ENCODE measurements at places on chromosomes 4 and X.

DNA sequence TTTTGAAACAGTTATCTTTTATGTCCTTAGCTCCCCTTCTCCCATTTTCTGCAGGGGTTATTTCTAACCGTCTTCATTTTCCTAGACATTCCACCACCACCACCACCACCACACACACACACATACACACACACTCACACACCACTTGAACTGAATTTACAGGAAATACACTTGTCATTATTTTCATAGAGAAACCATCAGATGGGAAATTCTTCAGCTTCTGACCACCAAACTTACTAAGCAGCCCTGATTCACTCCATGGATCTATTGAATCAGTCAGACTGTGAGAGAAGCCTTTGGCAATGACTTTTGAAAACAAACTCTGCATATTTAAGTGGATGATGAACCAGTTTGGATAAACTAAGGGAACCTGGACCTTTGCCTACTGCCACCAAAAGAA lies 210.1 kb upstream of the NHS start:
- no peak for DNase-seq
- H3K4me3 ChIP-seq = no peak overlapping the region
- no peaks in the 10 kb centered on the region for H3K4me1 ChIP-seq
- no peaks in the 10 kb centered on the region for H3K36me3 ChIP-seq

DNA sequence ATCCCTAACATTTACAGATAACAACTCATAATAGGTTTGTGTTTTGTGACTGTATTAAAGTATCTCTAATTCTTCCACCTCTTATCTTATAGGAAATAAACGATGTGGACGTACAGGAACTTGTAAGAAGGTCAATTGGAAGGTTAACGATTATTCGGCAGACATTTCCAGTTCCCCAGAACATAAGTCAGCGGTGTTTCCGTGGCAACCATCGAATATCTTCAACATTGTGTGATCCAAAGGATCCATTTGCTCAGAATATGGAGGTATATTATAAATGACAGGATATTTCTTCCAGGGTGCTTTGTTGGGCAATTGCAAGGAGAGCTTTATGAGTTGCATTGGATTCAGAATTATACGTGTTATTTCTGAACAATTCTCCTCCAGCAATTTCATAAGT lies 611.9 kb upstream of the ATOH1 start:
- DNase-seq = no peak
- no peaks in the 10 kb centered on the region for H3K27me3 ChIP-seq
- H3K4me1 ChIP-seq = no peaks in the 10 kb centered on the region
- H3K27ac ChIP-seq = no peak overlapping the region

DNA sequence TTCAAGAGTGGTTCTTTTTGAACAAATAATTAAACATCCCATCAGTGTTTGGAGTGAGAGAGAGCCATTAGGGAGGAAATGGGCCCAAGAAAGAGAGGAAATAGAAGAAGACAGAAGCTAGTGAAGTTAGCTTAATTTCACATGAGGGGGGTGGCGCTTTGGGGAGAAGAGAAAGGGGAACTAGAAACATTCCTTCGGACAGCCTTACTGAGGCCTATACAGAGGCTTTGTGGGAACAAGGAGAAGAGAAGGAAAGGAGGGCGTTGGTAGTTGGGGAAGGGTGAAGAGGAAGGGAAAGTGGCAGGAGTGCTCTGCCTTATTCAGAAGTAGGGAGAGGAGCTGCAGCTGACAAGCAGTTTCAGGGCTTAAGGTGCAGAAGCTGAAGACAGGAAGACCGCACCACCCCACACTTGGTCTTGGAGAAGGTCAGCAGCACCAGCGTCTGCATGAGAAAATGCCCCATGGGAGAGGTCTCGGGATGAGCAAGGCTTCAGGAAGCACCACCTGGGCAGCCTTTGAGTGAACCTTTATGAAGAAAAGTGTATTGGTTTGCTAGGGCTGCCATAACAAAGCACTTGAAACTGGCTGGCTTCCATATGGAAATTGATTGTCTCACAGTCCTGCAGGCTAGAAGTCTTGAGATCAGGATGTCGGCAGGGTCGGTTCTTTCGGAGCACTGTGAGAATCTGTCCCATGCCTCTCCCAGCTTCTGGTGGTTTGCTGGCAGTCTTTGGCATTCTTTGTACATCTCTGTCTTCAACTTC lies 85.1 kb downstream of the KIT start:
- no peaks in the 10 kb centered on the region for H3K27me3 ChIP-seq
- no peak for DNase-seq
- no peak overlapping the region for H3K27ac ChIP-seq
- no peaks in the 10 kb centered on the region for H3K36me3 ChIP-seq

GRCh38 chr4:77342170-77342810 lies 185.3 kb downstream of the CCNG2 start:
- H3K4me3 ChIP-seq = no peak overlapping the region
- H3K36me3 ChIP-seq = no peaks in the 10 kb centered on the region
- H3K4me1 ChIP-seq = peaks cover 6% of the 10 kb centered on the region
- no peak for DNase-seq
- no peaks in the 10 kb centered on the region for H3K27me3 ChIP-seq
- no peak overlapping the region for H3K27ac ChIP-seq

- H3K4me3 ChIP-seq = no peak overlapping the region
- H3K4me1 ChIP-seq = no peaks in the 10 kb centered on the region
- no peaks in the 10 kb centered on the region for H3K36me3 ChIP-seq
Observed at GRCh38 chr4:176186671-176187395, 8.6 kb downstream of the SPATA4 start.

- no peak overlapping the region for H3K4me3 ChIP-seq
- peak; percentile 41 for DNase-seq
- no peaks in the 10 kb centered on the region for H3K36me3 ChIP-seq
- H3K4me1 ChIP-seq = no peaks in the 10 kb centered on the region
- H3K27ac ChIP-seq = no peak overlapping the region
Observed at GRCh38 chr4:142875117-142875516, 29.0 kb upstream of the INPP4B start.

GRCh38 chrX:110001740-110002299 lies 1.1 kb upstream of the TMEM164 start:
- peak overlapping the region; percentile 77 for H3K4me3 ChIP-seq
- H3K27ac ChIP-seq = peak overlapping the region; percentile 42
- no peak for DNase-seq
- H3K27me3 ChIP-seq = no peaks in the 10 kb centered on the region
- no peaks in the 10 kb centered on the region for H3K36me3 ChIP-seq

GRCh38 chrX:38656350-38656915 lies 95.1 kb downstream of the TSPAN7 start:
- DNase-seq = no peak
- no peaks in the 10 kb centered on the region for H3K36me3 ChIP-seq
- H3K27me3 ChIP-seq = no peaks in the 10 kb centered on the region
- no peaks in the 10 kb centered on the region for H3K4me1 ChIP-seq
- no peak overlapping the region for H3K4me3 ChIP-seq

GRCh38 chrX:107673933-107674479 lies 45.7 kb downstream of the PRPS1 start:
- DNase-seq = no peak
- no peak overlapping the region for H3K4me3 ChIP-seq
- H3K36me3 ChIP-seq = no peaks in the 10 kb centered on the region
- H3K27me3 ChIP-seq = no peaks in the 10 kb centered on the region

DNA sequence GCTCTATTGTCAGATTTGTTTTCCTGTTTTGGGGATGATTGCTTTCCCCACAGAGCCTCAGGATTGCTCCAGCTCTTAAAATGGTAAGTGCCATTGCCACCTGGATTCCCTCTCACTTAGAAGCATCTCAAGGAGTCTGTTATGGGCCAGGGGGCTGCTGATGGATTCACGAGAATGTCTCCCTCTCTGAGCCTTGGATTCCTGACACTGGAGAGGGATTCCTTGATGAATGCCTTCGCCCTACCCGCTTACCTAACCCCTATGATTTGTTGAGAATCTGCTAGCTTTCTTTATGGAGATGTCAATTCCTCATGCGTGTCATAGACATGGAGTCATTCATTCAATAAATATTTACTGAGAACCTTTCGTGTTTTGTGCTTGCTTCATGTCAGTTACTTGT lies 36.9 kb upstream of the TENM3 start:
- H3K27ac ChIP-seq = peak overlapping the region; percentile 90
- H3K27me3 ChIP-seq = no peaks in the 10 kb centered on the region
- peaks cover 56% of the 10 kb centered on the region for H3K4me1 ChIP-seq

- no peaks in the 10 kb centered on the region for H3K27me3 ChIP-seq
- no peak overlapping the region for H3K27ac ChIP-seq
- no peaks in the 10 kb centered on the region for H3K4me1 ChIP-seq
- H3K4me3 ChIP-seq = no peak overlapping the region
- no peak for DNase-seq
Observed at GRCh38 chrX:34140816-34141215, 8.7 kb upstream of the FAM47A start.

- DNase-seq = no peak
- no peak overlapping the region for H3K4me3 ChIP-seq
- no peaks in the 10 kb centered on the region for H3K4me1 ChIP-seq
- no peaks in the 10 kb centered on the region for H3K36me3 ChIP-seq
- no peaks in the 10 kb centered on the region for H3K27me3 ChIP-seq
- no peak overlapping the region for H3K27ac ChIP-seq
Observed at GRCh38 chr4:41719417-41719816, 29.1 kb downstream of the PHOX2B start.

GRCh38 chr4:183591301-183591700 lies 67.7 kb downstream of the RWDD4 start:
- H3K4me3 ChIP-seq = no peak overlapping the region
- no peak for DNase-seq
- H3K36me3 ChIP-seq = no peaks in the 10 kb centered on the region
- H3K27me3 ChIP-seq = no peaks in the 10 kb centered on the region
- H3K27ac ChIP-seq = no peak overlapping the region

- H3K27ac ChIP-seq = no peak overlapping the region
- peak; percentile 86 for DNase-seq
- H3K4me1 ChIP-seq = no peaks in the 10 kb centered on the region
Observed at GRCh38 chrX:132218100-132218812, 991 bp downstream of the RAP2C start.

DNA sequence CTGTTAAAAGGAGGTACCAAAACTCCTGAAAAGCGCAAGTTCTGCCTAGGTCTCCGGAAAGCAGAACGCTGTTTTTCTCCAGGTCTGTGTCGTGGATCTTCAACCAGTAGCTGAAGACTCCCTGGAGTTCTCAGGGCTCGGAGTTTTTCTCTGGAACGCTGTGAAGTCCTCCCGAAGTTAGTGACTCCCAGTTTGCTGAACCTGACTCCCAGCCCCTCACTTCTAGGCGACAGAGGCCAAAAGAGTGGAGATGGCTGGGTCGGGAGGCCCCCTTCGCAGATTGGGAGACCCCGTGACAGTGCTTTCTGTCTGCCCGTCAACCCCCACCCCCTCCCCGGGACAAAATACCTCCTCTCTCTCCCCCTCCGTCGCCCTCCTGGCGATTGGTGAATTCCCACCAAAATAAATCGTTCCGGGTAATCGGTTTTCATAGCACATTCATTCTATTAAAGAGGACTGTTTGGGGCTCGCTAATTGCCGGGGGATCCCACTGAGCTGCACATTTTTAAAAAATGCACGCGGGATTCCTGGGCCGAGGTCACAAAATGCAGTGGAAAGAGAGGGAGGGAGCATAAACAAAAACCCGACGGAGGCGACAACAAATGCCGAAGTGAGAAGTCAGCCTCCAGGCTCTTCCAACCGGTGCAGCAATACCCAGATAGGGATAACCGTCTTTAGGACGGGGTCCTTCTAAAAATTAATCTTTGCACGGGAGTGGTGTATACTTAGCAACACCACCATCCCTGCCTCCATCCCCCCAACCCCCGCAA lies 4.0 kb upstream of the MSX1 start:
- DNase-seq = no peak
- no peaks in the 10 kb centered on the region for H3K27me3 ChIP-seq
- H3K4me3 ChIP-seq = no peak overlapping the region
- no peak overlapping the region for H3K27ac ChIP-seq

GRCh38 chrX:12867685-12868084 lies 813 bp downstream of the TLR7 start:
- H3K27me3 ChIP-seq = no peaks in the 10 kb centered on the region
- peak overlapping the region; percentile 70 for H3K27ac ChIP-seq
- H3K4me3 ChIP-seq = no peak overlapping the region
- no peaks in the 10 kb centered on the region for H3K4me1 ChIP-seq
- no peak for DNase-seq

DNA sequence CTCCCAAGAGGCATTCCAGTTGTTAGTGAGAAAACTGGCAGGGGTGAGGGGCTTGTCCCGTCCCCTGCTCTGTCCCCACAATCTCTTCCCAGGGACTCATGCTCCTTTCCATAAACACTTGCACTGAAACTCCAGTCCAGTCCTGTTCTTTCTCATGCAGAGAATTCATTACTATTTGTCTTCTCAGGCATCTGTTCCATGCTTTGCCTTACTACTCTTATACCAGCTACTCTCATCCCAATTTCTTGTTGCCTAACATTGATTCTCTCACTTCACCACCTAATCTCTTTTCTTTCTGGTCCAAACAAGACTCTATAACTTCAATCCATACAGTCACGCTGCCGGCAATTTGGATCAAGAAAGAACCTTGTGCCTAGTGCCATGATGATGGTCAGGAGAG lies 97.1 kb upstream of the VEGFC start:
- H3K27me3 ChIP-seq = no peaks in the 10 kb centered on the region
- no peaks in the 10 kb centered on the region for H3K4me1 ChIP-seq
- DNase-seq = no peak
- no peak overlapping the region for H3K27ac ChIP-seq
- no peaks in the 10 kb centered on the region for H3K36me3 ChIP-seq

GRCh38 chr4:1565598-1566295 lies 118.4 kb downstream of the FAM53A start:
- no peak overlapping the region for H3K27ac ChIP-seq
- DNase-seq = no peak
- no peaks in the 10 kb centered on the region for H3K27me3 ChIP-seq
- no peaks in the 10 kb centered on the region for H3K36me3 ChIP-seq

GRCh38 chr4:174946246-174946645 lies 28.1 kb downstream of the ADAM29 start:
- no peak overlapping the region for H3K4me3 ChIP-seq
- DNase-seq = no peak
- H3K4me1 ChIP-seq = no peaks in the 10 kb centered on the region

GRCh38 chr4:187516224-187516623 lies 479.3 kb upstream of the ZFP42 start:
- H3K27me3 ChIP-seq = no peaks in the 10 kb centered on the region
- H3K4me1 ChIP-seq = no peaks in the 10 kb centered on the region
- DNase-seq = no peak
- no peaks in the 10 kb centered on the region for H3K36me3 ChIP-seq

GRCh38 chrX:117839544-117839943 lies 277.1 kb downstream of the KLHL13 start:
- no peaks in the 10 kb centered on the region for H3K4me1 ChIP-seq
- H3K27ac ChIP-seq = no peak overlapping the region
- no peaks in the 10 kb centered on the region for H3K27me3 ChIP-seq

- no peaks in the 10 kb centered on the region for H3K36me3 ChIP-seq
- no peaks in the 10 kb centered on the region for H3K4me1 ChIP-seq
- no peak overlapping the region for H3K27ac ChIP-seq
- no peaks in the 10 kb centered on the region for H3K27me3 ChIP-seq
- DNase-seq = no peak
- H3K4me3 ChIP-seq = no peak overlapping the region
Observed at GRCh38 chrX:104921584-104922205, 298.8 kb downstream of the TEX13A start.

Measured in Caco-2 (cell line).